Stimulated activated CD4-positive, alpha-beta T cell treated with anti-CD3 and anti-CD28 coated beads, Interleukin-4, amount 100 ng/mL, for 48 hours (primary cell): ENCODE measurements at places on chromosomes 1 and 21.
A peak's percentile ranks its signal among the peaks of the same experiment; 100 is the strongest.

GRCh38 chr1:61124696-61125095 lies 42.3 kb downstream of the NFIA start:
- no peak for DNase-seq

- no peak for DNase-seq
These were observed 24.9 kb upstream of the TADA1 start for GRCh38 chr1:166900987-166901386.

DNA sequence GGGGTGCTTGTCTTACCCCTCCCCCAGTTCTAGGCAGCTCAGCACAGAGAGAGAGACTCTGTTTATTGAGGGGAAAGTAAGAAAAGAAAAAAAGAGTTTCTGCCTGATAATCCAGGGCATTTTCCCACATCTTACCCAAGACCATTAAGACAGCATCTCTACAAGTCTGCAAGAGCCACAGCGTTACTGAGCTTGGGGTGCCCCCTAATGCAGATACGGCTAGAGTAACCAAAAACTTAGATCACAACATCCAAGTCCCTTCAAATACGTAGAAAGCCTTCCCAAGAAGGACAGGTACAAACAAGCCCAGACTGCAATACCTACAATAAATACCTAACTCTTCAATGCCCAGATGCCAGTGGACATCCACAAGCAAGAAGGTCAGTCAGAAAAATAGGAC lies 6.2 kb upstream of the TEX50 start:
- DNase-seq, result no peak

GRCh38 chr1:11273595-11274234 lies 717 bp downstream of the UBIAD1 start:
- no peak for DNase-seq

GRCh38 chr1:236457775-236458174 lies 63.7 kb downstream of the EDARADD start:
- no peak for DNase-seq

DNA sequence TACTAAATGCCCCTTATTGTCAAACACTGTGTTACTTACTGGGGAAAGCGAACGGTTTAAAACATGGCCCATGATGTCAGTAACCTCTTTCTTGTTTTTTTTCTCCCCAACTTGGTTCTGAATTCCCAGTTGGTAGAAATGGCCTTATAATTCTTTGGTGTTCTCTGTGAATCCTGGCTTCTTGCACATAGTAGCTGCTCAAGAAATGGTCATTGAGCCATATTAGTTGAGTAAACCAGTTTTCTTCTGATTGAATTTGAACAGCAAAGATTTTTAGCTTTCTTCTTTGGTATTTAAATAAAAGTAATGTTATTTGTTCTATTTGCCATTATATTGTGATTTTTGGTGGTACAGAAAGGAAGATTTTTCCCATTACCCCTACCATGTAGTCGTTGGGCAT lies 87.3 kb downstream of the NFIA start:
- DNase-seq, result no peak

GRCh38 chr1:43997295-43997999 lies 6.0 kb downstream of the CCDC24 start:
- DNase-seq, result no peak

DNA sequence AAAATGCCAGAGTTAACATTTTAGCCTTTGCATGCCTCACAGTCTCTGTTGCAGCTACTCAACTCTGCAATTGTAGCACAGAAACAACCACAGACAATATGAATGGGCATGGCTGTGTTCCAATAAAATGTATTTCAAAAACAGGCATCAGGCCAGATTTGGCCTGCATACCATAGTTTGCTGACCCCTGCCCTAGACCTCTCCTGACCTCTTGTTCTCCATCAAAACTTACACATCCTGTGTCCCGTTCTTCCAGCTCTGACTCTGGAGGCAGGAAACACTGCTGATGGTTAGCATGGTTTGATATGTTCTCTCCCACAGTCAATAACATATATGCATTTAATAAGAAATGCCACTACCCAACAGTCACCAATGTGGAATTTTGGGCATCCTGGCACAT lies 138.6 kb downstream of the LMX1A start:
- DNase-seq, result no peak

DNA sequence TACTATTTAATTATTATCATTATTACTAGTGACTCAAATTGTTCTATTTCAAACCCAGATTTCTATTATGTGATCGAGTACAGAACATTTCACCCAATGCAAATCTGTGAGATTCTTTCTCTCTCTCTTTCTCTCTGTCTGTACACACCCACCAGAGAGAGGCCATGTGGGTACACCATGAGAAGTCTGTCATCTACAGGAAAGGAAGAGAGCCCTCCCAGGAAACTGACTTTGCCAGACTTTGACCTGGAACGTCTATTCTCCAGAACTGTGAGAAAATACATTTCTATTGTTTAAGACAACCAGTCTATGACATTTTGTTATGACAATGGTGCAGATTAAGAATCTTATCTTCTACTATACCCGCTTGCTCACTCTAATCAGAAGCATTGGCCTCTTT lies 1091.6 kb downstream of the TTLL7 start:
- DNase-seq, result no peak

DNA sequence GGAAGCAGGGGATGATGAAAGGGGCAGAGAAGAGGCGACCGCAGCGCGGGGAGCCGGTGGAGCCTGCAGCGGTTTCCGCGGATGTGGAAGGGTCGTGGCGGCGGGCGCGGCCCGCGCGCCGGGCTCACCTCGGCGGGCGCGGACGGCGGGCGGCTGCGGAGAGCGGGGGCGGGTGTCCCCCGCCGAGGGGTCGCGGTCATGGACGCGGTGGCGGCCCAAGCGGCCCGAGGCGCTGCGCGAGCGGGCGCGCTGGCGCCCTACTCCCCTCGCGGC lies 572 bp downstream of the LPGAT1 start:
- DNase-seq, result peak; percentile 15

- no peak for DNase-seq
These were observed 368.7 kb upstream of the ADGRL2 start for GRCh38 chr1:81432059-81432458.

DNA sequence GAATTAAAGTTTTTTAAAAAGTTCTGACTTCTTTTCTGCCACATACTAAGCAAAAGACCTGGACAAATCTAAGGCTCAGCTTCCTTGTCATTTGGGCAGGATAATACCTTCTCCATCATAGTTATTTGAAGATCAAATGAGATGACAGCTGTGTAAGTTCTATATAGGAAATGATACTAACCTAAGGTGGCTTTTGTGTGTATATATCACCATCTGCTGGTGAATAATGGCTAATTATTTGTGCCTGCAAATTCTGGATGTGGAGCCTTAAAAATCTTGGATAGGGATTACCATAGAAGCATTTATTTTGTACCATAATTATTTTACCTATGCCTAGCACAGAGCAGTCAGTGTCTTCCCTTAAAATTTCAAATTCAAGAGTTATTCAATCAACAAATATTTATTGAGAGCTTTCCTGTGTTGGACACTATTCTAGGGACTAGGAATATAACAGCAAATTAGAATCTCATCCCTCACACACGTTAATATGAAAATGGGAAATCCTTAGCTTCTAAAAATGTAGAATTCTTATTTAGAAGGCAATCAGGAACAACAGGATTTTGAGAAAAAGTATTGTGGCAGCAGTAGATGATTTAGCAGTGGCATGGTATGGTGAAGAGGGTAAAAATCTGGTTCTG lies 89.8 kb downstream of the TMEM200B start:
- no peak for DNase-seq

GRCh38 chr1:26027716-26028489 lies 6.3 kb downstream of the EXTL1 start:
- DNase-seq, result no peak

- DNase-seq, result no peak
These were observed 196.3 kb downstream of the CAMTA1 start for GRCh38 chr1:6981595-6981994.

DNA sequence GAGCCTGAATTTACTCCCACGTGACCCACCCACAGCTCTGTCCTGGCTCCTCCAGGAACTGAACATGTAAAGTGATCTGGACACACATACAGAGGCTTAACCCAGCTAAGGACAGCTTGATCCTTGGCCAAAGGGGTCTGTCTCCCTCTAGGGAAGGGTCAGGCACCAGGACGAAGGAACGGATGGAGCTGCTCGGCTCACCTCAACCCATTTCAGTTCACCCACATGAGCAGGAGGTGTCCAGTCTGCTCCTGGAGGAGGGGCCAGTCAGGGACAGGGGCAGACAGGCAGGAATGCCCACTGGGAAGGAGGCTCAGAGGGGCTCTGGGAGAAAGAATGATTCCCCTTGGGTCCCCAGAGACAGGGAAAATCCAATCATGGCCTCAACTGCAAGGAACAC lies 567.2 kb downstream of the PTPRU start:
- no peak for DNase-seq

DNA sequence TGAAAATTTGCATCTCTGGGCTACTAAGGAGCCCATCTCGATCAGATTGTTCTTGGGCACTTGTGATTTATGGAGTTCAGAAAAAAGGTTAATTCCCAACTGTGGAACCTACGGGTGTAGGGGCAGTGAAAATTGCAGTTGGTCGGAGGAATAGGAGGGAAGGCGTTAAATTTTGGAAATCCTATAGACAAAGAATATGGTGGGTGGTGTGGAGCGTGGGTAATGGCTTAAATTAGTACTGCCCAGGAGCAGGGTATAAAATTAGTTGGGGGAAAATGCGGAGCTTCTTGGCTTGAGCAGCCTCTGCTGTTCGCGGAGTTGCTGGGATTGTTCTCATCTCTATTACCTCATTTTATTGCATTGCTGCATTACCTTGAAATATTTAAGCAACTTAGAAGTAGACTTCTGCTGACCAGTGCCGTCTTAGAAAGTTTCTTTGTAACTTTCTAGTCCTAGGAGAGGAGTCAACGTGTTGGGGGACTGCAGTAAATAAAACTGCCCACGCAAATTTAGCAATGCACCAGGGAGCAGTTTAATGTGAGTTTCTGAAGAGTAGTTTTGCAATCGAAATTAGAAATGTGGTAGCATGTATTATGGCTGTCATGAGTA lies 514 bp downstream of the S1PR1 start:
- DNase-seq, result no peak

GRCh38 chr1:17307946-17308345 lies at the start of gene PADI4:
Gene PADI4 (plus strand): TSS chr1:17308197. CDS start chr1:17308223, 26 bp downstream.
- DNase-seq, result no peak

DNA sequence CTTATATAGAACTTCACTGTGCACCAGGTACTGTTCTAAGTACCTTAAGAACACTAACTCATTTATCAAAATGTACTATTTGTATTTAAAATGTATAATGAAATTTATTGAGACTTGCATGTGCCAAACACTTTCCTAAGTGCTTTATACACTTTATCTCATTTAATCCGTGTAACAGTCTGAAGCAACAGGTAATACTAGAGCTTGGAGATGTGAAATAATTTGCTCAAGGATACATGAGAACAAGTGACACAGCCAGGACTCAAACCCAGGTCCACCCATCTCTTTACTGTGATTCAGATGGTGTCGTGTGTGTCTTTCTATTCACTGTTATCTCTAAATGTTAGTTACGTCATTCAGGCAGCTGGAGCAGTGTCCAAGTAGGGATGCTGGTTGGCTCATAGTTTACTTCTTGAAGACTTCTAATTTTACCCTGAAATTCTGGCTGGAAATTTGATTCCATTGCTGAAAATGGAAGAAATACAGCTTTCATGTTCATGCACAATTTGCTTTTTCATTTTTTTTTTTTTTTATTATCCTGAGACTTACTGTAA lies 169.7 kb upstream of the UBE2U start:
- DNase-seq, result no peak

DNA sequence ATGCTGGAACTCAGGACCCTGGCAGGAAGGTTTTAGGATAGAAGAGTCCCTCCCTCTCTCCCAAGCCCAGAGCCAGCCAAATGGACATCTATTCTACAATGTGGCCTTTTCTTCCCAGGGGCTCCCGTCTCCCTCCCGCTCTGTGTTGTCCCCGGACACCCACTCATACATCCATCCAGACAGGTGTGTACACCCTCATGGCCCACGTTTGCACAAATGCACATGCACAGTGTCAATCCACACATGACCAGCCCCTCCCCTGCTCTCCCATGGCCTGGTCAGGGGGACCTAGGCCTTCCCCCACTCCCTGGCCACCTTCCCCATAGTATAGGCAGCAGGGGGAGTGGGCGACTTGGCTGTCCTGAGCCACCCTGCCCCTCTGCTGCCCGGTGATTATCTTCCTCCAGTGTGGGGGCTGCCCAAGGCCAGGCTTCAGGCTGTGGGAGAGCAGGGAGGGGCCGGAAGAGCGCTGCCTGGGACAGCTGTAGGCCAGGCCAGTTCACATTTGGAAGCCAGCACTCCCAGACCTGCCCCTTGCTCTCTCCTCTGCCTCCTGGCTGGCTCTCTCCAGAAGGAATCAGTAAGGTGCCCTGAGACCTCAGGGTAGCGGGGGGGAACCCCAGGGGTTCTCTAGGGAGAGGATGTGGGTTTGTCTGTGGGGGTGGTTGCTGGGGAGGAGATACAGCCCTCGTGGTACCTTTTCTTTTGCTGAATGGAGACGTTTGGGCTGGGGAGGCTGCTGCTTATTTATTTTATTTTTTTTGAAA lies 4.1 kb upstream of the PTPN7 start:
- peak; percentile 47 for DNase-seq

DNA sequence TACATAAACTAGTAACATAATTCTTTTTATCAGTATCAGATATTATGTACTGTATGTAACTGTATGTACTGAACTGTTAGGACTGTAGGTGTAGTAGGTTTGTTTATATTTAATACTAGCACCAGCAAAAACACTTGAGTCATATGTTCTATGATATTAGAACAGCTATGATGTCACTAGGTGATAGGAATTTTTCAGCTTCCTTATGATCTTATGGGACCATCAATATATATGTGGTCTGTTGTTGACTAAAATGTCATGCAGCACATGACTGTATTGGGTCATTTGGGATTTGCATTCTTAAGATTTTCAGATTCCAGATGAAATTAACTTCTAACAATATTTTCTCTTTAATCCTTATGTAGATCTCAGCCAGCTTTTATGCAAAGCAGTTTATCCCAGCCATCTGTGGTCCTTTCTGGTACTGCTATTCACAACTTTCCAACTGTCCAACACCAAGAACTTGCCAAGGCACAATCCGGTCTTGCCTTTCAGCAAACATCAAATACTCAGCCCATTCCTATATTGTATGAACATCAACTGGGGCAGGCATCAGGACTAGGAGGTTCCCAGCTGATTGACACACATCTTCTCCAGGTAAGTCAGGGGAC lies 38.3 kb upstream of the MYOCOS start:
- DNase-seq, result no peak

- no peak for DNase-seq
These were observed 3.1 kb downstream of the TMEM54 start for GRCh38 chr1:32898056-32898455.
